Fibroblast of the aortic adventitia (primary cell): ENCODE measurements at places on chromosomes 12 and 14.

DNA sequence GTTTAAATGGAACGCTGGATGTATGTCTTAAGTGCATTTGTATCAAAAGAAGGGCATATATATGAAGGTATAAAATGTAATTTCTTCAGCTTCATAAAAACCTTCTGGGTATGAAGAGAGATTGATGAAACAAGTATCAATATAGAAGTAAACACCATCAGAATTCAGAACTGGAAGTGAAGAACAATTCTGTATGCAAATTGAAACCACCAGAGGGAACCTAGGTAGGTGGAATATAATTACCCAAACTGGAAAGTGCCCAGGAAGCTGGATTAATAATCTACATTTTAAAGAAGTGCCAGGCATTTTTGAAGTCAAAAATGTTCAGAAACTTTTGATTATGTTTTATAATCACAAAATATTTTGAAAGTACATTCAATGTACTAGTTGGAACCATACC, 336.2 kb upstream of the GARIN6 start:
- no peak for DNase-seq

GRCh38 chr12:99332936-99333591, 314.5 kb upstream of the GARIN6 start:
- no peak for DNase-seq

DNA sequence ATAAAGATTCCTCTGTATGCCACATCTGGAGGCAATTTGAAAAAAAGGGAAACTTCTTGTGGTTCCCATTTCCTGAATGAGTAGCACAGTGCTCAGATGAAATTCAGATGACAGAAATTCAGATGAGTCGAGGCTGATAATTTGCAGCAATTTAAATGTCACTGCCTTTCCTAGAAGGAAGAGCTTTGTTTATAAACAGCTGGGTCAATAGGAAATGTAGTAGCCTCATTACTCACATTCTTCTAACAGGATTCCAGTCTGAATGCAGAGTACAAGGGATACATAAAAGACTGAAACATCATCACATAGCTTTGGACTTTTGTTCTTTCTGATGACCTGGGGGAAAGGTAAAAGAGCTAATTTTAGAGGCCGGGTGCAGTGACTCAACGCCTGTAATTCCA, 11.3 kb upstream of the DACT1 start:
- DNase-seq, result peak; percentile 46

GRCh38 chr14:105153739-105154475, 14.7 kb downstream of the JAG2 start:
- DNase-seq, result no peak

DNA sequence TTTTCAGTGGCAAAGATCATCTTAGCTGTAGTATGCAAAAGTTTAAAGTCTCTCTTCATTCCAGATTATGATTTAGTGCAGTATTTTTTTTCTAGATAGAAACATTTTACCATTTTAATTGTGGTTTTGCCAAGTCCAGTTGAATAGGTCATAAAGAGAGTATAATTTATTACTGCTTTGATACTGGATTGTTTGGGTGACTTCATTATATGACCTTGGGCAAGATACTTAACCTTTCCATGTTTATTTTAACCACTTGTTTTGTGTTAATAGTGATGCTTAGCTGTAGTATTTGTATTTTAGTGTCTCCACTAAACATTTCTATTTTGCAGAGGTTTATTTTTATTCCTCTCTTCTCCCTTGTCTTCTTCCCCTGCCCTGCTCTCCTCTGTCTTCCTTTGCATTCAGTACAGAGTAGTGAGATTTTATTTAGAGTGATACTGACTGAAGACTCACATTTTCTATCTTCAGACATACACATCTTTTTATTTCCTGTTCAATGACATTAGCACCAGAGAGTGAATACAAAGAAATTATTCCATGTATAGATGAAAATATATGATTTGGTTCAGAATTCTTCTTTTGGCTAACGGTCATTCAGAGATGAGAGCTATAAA, 215.2 kb downstream of the ERC1 start:
- no peak for DNase-seq

DNA sequence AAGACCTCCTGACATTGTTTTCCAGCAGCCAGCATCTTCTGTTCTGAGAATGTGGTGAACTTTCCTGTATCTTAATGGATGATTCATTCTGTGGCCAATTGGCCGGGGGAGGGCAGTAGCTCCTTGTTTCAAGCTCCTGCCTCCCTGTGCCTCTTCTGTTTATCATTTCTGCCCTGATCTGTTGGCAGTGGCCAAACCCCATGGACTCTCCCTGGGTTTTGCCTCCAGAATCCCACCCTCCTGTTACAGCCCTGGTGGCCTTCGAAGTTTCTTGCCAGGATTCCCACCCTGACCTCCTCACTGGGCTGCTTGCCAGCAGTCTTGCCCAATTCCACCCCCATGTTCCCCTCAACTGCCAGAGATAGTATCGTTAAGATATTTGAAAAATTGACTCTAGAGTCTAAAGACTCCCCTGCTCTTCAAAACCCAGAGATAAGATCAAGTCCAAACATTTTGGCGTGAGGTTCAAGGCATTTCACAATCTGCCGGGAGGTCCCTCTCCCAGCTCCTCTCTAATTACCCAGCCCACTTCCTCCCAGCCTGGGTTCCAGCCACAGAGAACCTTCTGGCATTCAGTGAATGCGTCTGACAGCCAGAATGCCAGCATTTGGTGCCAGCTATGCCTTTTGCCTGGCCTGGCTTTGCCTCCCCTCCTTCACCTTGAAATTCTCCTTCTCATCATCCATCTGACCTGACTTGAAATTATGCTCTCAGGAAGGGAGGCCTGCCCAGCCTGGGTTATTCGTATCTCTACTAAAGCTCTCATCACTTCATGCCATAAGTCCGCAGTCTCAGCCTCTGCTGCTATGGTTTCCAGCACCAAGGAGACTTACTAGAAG, 37.7 kb upstream of the TXNRD1 start:
- DNase-seq, result peak; percentile 99

DNA sequence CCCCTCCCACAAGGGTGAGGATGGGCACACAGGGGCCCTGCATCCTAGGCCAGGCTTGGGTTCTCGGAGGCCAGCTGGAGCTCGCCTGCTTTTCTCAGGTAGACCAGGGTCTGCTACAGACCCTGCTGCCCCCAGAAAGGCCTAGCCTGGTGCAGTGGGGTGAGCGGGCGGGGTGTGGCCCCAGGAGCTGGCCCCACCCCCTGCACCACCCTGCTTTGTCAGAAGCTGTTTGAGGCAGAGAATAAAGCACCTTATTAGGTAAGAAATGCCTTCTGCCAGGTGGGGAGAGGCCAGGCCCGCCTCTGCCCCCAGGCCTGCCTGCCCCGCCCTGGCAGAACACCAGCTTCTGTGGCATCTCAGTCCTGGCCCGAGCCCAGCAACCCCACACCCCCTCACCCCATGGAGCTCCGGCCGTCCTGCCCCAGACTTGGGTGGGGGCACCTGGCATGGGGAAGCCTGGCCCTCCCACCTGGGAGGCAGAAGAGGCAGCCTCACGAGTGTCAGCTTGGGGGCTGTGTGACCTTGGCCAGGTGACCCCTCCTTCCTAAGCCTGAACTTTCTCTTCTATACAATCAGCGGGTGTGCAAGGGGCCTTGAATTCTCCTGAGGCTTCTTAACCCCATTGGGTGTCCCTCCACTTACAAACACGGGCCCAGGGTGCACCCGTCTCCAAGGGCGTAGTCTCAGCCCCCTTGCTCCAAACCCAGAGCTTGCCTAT, 43.2 kb downstream of the KRT80 start:
- no peak for DNase-seq

DNA sequence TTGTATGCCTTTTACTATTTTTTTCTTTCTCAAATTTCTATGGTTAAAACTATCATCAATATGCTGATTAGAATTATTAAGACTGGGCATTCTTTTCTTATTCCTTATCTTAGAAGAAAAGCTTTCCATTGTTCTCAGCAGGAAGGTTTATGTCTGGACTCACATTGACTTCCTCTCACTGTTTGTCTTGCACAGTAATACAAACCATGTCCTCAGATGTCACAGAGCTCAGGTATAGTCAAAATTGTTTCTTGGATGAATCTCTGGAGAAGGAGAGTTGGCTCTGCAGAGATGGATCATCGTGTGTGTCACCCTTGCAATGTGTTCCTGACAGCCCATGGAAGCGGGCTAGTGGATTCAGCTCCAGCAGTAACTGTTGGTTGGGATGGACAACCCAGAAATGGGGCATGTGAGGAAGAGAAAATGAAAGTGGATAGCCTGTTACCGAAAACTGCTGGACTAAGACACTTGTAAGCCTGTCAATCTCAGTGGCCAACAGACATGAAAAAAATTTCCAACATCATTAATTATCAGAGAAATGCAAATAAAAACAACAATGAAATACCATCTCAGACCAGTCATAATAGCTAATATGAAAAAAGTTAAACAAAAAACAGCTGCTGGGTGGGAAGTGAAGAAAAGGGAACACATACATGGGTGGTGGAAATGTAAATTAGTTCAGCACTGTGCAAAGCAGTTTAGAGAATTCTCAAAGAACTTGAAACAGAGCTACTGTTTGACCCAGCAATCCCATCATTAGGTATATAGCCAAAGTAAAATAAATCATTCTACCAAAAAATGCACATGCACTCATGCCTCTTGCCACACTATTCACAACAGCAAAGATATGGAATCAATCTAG, 967.8 kb downstream of the TMEM121 start:
- DNase-seq, result no peak

DNA sequence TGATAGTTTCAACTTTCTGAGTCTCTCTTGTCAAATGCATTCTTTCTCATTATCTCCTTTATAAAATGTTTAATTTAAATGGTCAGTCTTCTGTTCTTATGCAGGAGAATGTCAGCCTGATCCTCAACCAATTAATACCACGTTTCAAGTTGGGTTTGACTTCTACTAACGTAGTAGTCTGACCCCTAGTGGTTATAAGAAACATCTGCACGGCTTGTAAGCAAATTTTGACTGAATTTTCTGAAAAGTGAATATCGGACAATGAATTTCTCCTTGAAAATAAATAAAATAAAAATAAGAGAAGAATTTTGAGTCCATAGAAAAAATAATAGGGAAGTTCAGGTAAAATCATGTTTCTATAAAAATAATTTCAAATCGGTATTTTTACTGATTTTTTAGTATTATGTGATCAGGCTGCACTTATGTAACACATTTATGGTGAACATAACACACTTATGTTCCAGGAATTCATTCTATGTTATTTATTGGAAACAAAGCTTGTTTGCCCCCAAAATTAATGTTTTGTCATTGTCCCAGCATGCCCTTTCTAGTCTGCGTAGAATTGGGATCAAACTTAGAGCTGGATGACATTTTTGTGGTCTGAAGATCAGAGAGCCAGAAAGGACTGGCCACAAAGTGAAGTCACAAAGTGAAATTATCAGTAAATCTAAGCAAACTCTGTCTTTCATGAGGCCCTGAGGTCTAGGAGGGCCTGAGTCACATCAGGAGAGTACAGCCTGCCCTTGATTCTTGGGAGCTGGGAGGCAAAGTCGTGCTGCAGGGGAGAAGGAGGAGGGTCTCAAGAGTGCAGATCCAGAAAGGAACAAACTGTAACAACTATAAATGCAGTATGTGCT, 101.2 kb upstream of the STXBP6 start:
- DNase-seq, result peak; percentile 75
